Activated CD4-positive, CD25-positive, alpha-beta regulatory T cell treated with anti-CD3 and anti-CD28 coated beads, Interleukin-2, amount 50 U/mL, for 16 hours (primary cell): ENCODE measurements at places on chromosomes 1 and 21.

DNA sequence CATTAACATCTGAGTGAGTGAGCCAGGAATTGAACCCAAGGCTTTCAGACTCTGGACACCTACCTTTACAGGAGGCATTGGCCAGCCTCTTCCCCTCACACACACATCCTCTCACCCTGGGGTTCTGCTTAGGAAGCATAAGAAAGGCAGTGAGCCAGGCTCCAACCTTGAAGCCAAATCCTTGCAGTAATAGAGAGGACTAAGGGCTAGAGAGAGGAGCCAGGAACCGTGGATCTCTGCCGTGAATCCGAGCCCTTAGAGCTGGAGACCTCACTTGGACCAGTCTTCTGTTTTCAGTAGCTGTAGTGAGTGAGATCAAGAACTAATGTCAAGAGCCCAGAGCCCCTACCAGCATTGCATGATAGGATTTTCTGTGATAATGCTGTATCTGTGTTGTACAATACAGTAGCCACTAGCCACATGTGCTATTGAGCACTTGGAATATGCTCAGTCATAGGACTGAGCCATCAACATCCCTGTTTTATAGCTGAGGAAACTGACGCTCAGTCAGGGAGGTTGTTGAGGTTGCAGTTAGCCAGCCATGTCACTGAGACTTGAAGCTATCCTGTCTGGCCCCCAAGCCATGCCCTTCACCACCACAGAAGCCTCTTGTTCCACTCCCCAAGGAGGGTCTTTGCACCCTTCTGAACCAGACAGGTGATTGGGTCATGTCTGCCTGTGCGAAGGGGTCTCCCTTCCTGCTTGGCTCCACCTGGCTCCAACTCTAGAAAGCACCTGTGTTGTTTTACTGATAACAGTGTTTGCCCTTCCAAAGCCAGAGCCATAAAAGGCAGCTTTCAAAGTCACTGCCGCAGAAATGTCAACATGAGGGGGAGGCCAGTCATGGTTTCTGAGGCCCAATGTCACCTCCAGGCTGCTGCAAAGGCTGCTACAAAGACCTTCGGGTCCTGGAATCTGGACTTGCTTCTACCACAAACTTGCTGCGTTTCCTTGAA, 101.1 kb upstream of the JUN start:
- DNase-seq, result no peak

GRCh38 chr1:198295225-198295624, 138.4 kb downstream of the NEK7 start:
- no peak for DNase-seq

DNA sequence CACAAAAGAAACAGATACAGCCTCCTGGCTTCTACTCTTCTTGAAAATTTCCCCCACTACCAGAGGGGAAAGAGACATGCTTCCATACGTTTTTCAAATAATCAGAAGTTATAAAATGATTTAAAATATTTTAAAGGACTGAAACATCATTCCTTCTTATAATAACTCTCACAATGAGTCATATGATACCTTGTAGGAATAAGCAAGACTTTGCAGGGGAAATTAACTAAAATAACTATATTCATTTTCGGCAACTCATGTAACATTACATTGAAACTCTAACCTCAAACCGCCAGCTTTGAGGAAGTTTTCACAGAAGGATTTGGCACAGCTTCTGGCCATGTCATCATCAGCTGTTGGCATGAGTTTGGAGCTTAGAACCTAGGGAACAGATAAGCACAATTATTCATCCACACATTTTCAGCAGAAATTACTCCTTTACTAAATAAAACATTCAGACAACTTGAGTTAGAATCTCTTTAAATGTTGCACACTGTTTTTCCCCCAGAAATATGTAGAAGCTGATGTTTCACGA, 85.9 kb downstream of the USP24 start:
- no peak for DNase-seq

GRCh38 chr1:165539306-165539705, 4.5 kb upstream of the LRRC52 start:
- no peak for DNase-seq

- no peak for DNase-seq
Measured at GRCh38 chr1:151516031-151516511, 4.9 kb downstream of the CGN start.

DNA sequence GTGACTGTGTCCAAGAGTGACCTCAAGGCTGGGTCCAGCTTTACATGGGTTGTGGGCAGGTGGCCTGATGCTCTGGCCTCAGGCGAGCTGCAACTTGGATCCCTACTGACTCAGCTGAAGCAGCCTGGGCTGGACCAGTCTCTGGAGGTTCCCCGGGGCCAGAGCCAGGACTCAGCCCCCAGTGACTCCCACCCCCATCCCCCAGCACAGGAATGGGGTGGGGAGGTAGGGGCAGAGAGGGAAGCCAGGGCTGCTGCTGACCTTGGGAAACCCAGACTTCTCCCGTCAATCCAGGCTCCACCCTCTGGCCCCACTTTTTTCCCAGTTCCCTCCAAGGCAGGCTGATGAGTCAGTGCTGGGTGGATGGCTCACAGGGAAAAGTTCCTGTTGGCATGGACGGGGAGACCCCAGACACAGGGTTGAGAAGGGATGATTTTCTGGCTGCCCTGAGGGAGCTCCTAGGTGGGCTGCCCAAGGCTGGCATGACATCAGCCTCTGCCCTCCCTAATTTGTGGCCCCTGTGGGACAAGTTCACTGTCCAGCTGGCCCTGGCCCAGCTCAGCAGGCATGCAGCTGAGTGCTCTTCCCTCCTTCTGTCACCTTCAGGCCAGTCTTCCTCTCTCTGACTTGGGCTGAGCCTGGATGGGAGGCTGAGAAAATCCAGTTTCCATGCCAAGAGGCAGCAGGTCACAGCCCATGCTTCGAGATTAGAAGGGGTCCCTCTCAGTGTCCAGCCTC, 2.2 kb downstream of the ZC3H12A start:
- DNase-seq, result no peak

DNA sequence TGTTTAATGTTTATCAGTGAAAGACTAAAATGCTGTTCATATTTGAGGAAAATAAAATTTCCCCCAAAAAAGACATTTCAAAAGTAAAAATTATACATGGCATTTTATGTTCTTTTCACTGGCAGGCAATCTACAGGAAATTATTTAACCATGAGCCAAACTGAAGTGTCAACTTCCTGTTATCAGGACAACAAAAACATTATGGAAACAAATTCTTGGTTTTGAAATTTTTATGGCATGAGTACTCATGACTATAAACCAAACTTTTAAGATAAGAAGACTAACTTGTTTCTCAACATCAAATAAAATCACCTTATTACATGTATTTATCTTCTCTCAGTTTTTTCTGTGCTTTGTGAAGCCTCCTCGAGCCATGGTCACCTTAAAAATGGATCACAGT, 698.6 kb downstream of the LTN1 start:
- DNase-seq, result no peak

DNA sequence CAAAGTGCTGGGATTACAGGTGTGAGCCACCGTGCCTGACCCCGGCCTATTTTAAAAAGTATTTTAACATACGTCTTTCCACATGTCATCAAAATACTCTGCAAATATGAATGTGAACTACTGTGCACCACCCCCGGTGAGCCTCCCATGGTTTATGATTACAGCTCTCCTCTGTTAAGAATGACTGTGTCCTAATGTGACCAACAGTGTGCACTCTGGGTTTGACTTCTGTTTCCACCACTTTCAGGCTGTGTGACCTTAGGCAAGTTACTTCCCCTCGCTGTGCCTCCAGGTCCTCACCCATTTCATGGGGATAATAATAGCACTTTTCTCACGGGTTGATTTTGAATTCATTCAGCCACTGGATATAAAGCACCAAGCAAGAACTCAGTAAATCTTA, 14.7 kb downstream of the AMPD2 start:
- no peak for DNase-seq

- no peak for DNase-seq
Measured at GRCh38 chr1:225462714-225463574, 35.1 kb upstream of the LBR start.

- DNase-seq, result no peak
Measured at GRCh38 chr1:245587435-245588115, 432.8 kb downstream of the KIF26B start.

DNA sequence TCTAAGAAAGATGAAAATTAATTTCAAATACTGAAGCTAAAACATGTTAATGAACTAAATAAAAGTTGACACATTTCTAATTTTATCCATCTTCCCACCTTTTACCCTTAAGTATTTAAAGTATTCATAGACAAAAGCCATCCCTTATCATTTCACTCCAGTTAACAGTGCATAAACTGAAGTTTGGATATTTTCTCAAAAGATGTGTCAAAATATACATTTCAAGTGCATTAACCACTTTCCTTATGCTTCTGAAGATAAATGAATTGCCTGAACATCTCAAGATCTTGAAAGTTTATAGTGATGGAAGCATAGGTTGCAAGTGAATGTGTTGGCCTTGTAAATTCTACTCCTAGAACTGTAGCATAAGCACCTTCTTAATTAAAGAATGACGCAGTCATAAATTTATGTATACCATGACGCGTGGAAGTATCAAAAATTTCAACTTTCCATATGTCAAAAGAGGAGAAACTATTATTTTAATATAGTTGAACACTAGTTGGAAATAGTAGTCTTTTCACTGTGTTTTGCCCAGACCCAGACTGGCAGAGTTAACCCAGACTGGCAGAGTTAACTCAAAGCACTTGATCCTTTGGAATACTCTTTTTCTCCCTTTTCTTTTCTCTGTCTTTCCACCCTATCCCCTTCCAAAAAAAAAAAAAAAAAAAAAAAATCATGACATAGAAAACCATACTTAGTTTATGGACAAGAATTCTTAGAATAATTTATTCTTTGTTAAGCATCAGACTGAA, 282.6 kb upstream of the C1orf105 start:
- no peak for DNase-seq

- no peak for DNase-seq
Measured at GRCh38 chr1:241507189-241507863, 12.2 kb downstream of the FH start.

DNA sequence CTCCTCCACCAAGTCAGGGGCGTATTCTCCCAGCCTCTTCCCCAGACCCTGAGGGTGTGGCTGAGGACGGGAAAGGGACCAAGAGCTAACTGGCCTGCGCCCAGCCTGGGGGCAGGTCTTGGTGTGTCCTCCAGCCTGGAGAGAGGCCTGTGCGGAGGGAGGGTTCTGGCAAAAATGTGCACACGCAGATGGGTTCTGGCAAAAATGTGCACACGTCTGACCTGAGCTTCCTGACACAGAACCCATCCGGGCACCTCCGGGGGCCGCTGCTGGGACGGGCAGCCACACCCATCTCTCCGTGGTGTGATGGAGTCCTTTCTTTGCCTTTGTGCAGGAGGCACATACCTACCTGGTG, 23.1 kb upstream of the PKP1 start:
- no peak for DNase-seq

GRCh38 chr1:99603699-99604560, 42.0 kb upstream of the PALMD start:
- no peak for DNase-seq

- no peak for DNase-seq
Measured at GRCh38 chr1:160945079-160945478, 9.5 kb downstream of the ITLN2 start.

DNA sequence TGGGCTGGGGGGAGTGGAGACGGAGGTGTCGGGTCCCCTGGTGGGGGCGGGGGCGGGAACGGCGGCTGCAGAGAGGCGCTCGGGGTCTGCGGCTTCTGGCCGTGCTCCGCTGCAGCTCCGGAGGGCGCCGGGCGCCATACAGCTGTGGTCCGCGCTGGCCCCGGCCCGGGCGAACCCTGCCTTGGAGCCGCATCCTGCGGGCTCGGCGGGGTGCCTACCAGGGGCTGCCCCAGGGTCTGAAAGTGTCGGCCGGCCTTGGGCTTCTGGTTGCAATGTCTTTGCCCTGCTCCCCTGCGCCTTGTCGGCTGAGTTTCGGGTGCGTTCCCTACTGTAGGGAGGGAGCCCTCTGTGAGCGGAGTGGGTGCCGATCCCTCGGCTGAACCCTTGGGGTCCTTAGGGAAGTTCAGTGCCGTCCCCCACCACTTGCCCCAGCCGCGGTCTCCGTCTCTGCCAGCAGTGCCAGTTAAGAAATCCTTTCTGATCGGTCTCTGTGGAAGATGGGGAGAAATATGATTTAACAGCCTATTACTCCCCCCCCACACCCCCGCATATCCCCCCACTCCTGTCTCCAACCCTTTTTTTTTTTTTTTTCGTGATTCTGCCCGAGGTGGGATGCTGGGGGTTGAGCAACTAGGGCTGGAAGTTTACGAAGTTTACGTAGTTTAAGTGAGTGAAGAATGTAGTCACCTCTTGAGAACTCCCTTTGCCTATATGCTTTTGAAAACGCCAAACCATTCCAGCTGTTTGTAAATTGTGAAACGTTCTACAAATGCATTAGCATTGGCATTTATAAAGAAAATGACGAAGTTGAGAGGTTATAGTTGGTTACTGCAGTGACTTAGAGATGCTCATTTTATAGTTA, 588 bp downstream of the NEXN start:
- DNase-seq, result no peak

DNA sequence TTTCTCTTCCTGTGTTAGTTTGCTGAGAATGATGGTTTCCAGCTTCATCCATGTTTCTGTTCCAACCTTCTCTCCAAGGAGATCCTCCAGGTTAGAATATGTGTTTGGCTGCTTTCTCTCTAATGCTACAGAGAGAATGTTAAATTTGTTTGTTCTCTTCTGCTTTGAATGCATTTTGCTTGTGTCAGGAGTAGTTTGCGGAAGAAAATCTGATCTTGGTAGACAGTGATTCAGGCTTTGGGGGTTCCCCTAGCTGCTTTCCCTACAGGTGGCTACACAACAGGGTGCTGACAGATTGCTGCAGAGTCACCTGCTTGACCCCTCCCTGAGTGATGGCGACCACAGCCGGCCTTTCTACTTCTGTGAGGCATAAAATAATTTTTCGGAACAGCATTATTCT, 41.8 kb downstream of the MACO1 start:
- no peak for DNase-seq

DNA sequence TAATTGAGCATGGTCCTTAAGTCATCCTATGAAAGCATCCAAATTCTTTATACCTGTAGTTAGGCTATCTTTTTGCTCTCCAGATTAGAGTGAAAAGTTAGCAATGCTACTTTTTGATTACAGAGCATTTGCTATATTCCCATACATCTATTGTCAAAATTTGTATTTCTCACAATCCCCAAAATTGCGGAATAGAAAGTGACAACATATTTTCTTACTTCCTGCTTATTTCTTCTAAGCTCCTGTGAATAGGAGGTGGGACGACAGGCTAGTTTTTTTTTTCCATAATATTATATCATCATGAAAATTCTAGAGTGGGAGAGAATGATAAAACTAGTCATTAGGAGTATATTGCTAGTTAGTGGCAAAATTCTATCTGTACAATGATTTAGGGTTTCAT, 264.0 kb upstream of the DPYD start:
- no peak for DNase-seq

GRCh38 chr1:181514298-181515290, 31.3 kb downstream of the CACNA1E start:
- no peak for DNase-seq
